HFFc6 (cell line): ENCODE measurements at places on chromosomes 16 and 17. TPM values are rescaled to one million over a fixed set of nuclear protein-coding genes. Genes with fewer than 3 reads are reported as not detected.

DNA sequence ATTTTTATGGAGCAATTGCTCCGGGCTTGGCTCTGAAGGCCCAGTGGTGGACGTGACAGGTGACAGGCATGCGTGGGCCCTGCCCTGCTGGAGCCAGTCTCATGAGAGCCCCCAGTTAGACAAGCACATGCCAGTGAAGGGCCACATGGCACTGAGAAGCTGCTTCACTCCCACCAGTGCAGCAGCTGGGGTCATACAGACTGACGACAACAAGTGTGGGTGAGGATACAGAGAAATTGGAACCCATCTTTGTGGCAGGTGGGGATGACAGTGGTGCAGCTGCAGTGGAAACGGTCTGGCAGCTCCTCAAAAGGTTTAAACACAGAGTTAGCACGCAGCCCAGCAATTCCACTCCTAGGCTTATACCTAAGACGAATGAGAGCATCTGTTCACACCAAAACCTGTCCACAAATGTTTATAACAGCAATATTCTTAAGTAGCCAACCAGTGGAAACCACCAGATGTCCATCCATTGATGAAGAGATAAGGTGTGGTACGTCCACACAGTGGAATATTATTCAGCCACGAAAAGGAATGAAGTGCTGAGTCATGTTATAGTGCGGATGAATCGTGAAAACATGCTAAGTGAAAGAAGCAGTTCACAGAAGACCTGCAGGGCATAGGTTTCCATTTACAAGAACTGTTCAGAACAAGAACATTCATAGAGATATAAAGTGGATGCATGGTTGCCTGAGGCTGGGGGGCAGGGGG is 12.5 kb upstream of the CIBAR2 start:
- DNase-seq: no peak

DNA sequence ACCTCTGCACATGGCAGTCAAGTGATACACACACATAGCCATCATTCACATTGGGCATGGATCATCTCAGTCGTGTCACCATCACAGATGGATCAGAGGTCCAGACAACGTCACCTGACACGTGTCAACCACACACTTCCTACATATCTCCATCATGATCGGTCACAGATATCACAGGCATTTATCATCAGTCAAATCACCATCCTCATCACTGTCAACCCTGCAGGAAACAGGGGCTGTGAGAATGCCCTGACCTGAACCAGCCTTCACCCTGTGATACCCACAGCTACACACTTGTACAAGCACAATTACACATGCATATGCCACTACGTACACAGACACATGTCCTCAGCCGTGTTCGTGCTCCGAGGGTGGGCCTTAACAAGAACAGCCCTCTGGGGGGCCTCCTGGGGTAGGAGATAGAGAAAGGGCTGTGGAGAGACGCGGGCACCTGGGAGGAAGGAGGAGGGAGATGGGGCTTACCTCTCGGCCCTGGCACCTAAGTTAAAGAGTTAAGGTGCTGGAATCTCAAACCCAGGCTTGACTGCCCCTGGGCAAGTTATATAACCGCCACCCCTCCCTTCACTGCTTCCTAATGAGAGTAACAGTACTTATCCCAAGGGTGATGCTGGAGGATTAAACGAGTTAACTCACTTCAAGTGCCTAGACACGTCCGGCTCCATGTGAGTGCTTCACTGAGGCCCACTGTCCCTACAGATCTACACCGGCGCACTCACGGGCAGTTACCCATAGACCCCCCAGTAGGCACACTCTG is 1.1 kb downstream of the SLC12A4 start:
- DNase-seq: peak; percentile 45

DNA sequence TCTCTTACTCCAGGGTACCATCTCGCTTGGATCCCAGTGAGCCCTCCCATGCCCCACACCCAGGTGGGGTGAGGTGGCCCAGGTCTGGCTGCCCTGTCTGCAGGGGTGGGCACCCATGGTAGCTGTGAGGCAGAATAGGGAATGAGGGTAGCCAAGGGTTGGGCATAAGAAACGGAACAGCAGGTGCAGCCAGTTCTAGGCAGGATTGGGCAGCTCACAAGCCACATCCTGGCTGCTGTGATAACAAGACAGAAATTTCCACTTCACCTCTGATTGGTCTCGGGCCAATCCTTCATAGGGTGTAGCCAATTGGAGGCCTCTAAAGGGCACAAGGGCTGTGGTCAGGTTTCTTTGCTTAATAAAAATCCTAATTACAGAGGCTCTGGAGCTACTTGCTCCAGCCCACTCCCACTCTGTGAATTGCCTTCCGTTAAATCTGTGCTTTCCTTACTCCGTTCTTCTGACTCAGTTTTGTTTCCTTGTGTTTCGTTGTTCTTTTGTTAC is 1.5 kb upstream of the ARHGDIG start:
- DNase-seq: peak; percentile 22

The CSF3 gene
- total RNA-seq: 0.21 and 0.34 TPM in 2 replicates

The LPO gene
- not detected in 3 replicates for total RNA-seq

GRCh38 chr17:49995055-49995738 is at the start of gene DLX3:
Gene DLX3, minus strand, starts transcription at chr17:49995224. Its CDS starts 226 bp downstream, at chr17:49994998.
- DNase-seq: peak; percentile 55

The MRPL58 gene
- 41.9 to 48.7 TPM (median 42.2 TPM) in 3 replicates for total RNA-seq

The MEIOC gene
- not detected in 3 replicates for total RNA-seq

DNA sequence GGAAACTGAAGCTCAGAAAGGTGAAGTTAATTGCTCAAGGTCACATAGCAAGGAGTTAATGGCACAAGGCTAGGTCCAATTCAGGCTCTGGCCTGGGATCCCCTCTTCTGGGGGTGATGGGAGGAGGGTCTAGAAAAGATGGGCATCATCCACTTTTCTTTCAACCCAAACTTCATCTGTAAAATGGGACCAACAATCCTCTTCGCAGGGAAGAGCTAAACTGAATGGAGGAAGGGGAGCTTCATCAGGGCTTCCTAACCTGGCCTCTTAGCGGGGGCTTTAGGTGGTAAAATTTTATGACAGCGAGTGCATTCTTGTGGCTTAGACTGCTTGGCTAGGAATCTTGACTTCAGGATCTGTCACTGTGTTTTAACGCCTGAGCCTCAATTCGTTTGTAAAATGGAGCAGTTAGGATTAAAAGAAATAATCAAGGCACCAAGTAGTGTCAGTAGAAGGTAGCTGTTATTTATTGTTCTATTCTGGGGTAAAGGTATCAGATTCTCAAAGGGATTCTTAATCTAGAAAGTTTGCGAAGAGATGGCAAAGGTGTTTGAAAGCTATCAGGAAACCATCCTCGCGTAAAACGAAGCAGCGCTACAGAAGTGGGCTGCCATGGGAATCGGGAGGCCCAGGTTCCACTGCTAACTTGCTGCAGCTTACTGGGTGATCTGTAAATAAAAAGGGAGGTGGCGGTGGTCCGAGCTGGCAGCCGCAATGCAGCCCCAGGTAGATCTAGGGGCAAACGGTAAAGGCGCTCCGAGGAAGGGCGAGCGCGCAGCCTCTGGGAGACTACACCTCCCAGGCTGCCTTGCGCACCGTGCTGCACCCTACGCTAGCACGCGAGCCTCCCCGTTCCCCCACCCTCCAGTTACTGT is 1.5 kb upstream of the SRCAP start:
- no peak for DNase-seq

The HOXB1 gene
- total RNA-seq: not detected in 3 replicates

GRCh38 chr17:40103688-40104087 is 3.3 kb upstream of the NR1D1 start:
- DNase-seq: no peak

- peak; percentile 40 for DNase-seq
These were observed 246.9 kb upstream of the KCNJ16 start for GRCh38 chr17:69828087-69828486.

The RAC3 gene
- 5.9 to 7.4 TPM (median 7.4 TPM) in 3 replicates for total RNA-seq

DNA sequence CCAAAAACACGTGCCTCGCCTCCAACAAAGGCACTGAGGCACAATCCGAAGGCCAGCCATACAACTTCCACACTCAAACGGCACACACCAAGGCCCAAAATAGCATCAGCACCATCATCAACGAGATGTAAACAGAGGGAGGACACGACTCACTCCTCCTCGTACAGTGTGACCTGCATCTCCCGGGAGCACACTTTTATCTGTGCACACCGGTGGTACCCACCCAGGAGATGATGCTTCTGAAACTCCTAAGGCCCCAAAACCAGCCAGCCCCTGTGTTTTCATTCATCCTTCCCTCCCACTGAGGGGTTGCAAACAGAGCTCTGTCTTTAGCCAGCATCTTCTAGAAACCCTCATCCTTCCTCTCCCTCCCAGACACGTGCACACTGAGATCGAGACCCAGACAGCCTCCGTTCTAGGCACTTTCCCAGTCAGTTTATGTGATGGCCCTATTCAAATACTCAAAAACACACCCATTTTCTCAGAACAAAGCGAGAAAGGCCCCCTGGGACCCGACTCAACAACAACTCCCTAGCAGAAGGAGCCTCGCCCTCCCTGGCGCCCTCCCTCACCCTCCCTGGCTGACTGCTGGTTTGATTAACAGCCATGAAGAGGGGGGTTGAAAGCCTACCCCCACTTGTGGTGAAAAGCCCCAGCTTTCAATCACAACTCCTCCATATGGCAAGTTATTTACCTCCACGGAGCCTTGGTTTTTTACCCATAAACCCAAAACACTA is 76.3 kb downstream of the GAS7 start:
- no peak for DNase-seq

DNA sequence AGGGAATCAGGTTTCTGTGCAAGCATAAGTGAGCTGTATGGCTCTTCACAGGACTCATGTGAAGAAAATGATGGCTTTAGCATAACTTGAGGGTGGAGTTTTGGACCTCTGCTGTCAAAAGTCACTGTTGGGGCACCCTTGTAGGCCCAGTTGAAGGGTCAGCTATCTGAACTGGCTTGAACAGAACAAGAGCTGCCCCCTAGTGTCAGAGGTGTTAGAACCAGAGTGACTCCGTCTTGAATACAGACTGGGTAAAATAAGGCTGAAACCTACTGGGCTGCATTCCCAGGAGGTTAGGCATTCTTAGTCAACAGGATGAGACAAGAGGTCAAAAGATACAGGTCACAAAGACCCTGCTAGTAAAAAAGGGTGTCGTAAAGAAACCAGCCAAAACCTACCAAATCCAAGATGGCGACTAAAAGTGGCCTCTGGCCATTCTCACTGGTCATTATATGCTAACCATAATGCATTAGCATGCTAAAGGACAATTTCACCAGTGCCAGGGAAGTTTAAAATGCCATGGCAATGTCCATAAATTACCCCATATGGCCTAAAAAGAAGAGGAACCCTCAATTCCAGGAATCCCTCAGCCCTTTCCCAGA is 484.0 kb upstream of the ERCC4 start:
- DNase-seq: no peak

DNA sequence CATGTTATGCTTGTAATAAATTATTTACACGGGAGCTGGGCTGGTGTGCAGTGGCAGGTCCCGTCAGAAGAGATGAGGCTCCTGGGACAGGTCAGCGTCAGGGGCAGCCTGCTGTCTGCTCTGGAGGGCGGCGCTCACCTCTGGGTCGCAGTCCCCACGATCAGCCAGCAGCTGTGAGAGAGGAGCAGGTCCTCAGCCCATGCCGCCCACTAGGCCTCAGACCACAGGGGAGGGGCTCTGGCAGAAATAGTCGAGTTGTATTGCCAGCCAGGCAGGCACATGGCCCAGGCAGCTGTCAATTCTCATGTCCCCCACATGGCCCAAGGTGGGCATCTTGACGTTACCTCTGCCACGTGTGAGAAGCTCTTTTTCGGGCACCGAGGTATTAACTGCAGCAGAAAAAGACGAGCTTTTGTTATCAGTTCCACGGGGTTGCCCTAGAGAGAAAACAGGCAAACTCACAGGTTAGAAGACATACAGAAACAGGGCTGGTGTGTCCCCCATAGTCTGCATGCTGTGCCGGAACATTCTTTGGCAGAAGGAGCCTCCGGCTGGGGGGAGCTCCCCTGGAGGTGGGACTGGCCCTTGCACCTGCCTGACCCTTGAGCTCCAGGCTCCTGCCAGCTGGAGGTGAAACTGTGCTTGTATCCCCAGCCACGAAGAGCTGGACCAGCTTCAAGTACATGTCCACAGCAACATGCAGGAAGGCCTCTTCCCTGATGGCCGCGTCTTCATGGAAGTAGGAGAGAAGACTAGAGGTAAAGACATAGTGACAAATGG is 17.4 kb downstream of the ZNF276 start:
- no peak for DNase-seq
